ENCODE measurements at places on chromosomes 2 and 18. TPM values are rescaled to one million over a fixed set of nuclear protein-coding genes. Genes with fewer than 3 reads are reported as not detected.

GRCh38 chr2:39686456-39686855 lies 20.7 kb downstream of the TMEM178A start:
- no peak for DNase-seq
- no peaks in the 10 kb centered on the region for H3K36me3 ChIP-seq
- H3K27ac ChIP-seq = no peak overlapping the region
- H3K27me3 ChIP-seq = peaks cover 8% of the 10 kb centered on the region
- no peaks in the 10 kb centered on the region for H3K4me1 ChIP-seq

- no peaks in the 10 kb centered on the region for H3K27me3 ChIP-seq
- H3K4me1 ChIP-seq = no peaks in the 10 kb centered on the region
- DNase-seq = no peak
- H3K27ac ChIP-seq = no peak overlapping the region
- no peaks in the 10 kb centered on the region for H3K36me3 ChIP-seq
Measured at GRCh38 chr2:128410035-128410757, 91.5 kb upstream of the HS6ST1 start.

DNA sequence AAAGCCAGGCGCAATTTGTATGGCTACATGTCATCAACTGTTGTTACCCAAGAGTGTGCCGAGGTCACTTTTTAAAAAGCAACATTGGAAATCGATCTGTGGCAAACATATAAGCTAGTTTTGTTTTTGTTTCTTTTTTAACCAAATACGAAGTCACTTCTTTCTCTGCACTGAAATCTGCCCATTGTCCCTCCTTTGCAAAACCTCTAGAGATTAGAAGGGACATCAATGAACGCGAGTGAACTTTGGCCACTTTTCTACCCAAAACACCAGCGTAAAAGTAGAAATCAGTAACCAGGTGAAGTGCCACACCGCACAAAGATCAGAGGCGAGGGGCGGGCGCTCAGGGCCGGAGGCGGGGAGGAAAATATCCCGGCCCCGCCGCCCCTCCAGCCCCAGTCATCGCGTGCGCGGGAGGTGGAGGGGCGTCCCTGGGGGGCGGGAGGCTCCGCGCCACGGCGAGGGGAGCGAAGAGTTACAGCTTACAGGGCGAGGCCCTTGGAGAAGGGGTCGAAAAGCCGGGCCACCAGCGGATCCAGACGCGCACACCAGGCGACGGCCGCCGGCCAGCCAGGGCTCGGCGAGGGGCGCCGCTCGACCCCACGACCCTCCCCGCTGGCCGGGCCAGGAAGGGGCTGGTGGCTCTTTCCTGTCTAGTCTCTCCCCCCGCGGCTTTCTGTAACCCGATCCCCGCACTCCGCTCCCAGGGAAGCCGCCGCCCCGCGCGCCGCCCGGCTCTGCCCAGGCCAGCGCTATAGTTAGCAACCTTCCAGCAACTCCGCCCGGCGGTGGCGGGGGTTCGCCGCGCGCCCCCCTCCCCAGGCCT lies 993 bp downstream of the RBMS1 start:
- peak; percentile 79 for DNase-seq
- no peaks in the 10 kb centered on the region for H3K36me3 ChIP-seq
- H3K4me1 ChIP-seq = peaks cover 51% of the 10 kb centered on the region
- H3K27me3 ChIP-seq = no peaks in the 10 kb centered on the region
- H3K27ac ChIP-seq = peak overlapping the region; percentile 94

DNA sequence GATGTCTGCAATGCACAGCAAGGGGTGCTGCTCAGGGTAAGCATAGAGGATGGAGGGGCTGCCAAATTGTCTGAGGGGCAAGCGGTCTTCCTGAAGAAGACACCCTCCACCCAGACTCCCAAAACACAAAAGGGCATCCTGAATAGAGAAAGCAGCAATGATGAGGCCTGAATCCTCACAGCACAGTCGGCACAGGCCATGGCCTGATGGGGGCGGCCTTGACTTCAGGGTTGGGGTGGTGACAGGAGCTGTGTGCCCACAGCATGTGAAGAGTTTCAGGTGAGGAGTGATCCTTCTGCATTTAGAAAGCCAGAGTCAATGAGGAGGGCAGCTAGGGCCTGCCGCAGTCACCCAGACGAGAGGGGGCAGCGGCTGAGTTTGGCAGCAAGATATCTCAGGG lies 159.4 kb downstream of the GALNT14 start:
- H3K27me3 ChIP-seq = peaks cover 5% of the 10 kb centered on the region
- no peak overlapping the region for H3K4me3 ChIP-seq
- no peak overlapping the region for H3K27ac ChIP-seq
- no peaks in the 10 kb centered on the region for H3K36me3 ChIP-seq
- no peak for DNase-seq

- DNase-seq = no peak
- H3K4me3 ChIP-seq = no peak overlapping the region
- peaks cover 44% of the 10 kb centered on the region for H3K4me1 ChIP-seq
- no peaks in the 10 kb centered on the region for H3K27me3 ChIP-seq
- peak overlapping the region; percentile 65 for H3K27ac ChIP-seq
Measured at GRCh38 chr18:3015851-3016250, 2.9 kb upstream of the LPIN2 start.

The FZD7 gene
- total RNA-seq = 0.70 TPM
